Neural progenitor cell (in vitro differentiated cells): ENCODE measurements at places on chromosomes 12 and 14. TPM values are rescaled to one million over a fixed set of nuclear protein-coding genes. Genes with fewer than 3 reads are reported as not detected.
A peak's percentile ranks its signal among the peaks of the same experiment; 100 is the strongest.

CD27 gene
- 0.43 TPM in 1 of 2 replicates, not detected in the other for total RNA-seq

GRCh38 chr12:53594897-53595615, 31.1 kb downstream of the ATF7 start:
- no peak overlapping the region for H3K27ac ChIP-seq
- no peaks in the 10 kb centered on the region for H3K27me3 ChIP-seq
- peaks cover 34% of the 10 kb centered on the region for H3K4me1 ChIP-seq
- H3K36me3 ChIP-seq, result no peaks in the 10 kb centered on the region

KRT6A gene
- total RNA-seq, result not detected in 2 replicates

- no peak overlapping the region for H3K4me3 ChIP-seq
- peaks cover 5% of the 10 kb centered on the region for H3K4me1 ChIP-seq
- DNase-seq, result no peak
- no peak overlapping the region for H3K27ac ChIP-seq
Observed at GRCh38 chr14:75609606-75610475, 31.4 kb downstream of the FLVCR2 start.

- no peaks in the 10 kb centered on the region for H3K27me3 ChIP-seq
- no peaks in the 10 kb centered on the region for H3K4me1 ChIP-seq
- peak; percentile 72 for DNase-seq
- no peak overlapping the region for H3K27ac ChIP-seq
Observed at GRCh38 chr12:1093166-1093751, 102.2 kb downstream of the ERC1 start.

GRCh38 chr14:99667045-99667444, 17.1 kb upstream of the CYP46A1 start:
- no peak overlapping the region for H3K27ac ChIP-seq
- DNase-seq, result no peak
- no peak overlapping the region for H3K4me3 ChIP-seq
- no peaks in the 10 kb centered on the region for H3K27me3 ChIP-seq
- no peaks in the 10 kb centered on the region for H3K36me3 ChIP-seq
- H3K4me1 ChIP-seq, result peaks cover 74% of the 10 kb centered on the region

DNA sequence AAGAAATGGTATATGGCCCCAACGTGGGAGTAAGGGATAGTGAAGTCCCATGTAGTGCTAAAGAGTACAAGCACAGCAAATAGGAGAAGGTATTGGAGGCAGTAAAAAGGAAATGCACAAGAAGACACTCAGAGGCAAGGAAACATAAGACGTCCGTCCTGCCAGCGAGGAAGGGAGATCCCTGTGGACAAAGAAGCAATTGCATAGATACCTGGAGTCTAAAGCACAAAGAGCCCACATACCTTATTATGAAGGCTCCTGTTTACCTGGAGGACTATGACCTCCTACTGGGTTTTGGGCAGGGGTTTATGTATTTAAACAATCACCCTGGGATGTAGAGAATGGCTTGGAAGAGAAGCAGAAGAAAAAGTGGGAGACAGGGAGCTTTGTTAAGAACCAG, 341.2 kb upstream of the DCN start:
- no peaks in the 10 kb centered on the region for H3K4me1 ChIP-seq
- H3K36me3 ChIP-seq, result no peaks in the 10 kb centered on the region
- no peak overlapping the region for H3K27ac ChIP-seq
- DNase-seq, result no peak

- DNase-seq, result peak; percentile 32
- H3K4me1 ChIP-seq, result peaks cover 18% of the 10 kb centered on the region
- no peaks in the 10 kb centered on the region for H3K27me3 ChIP-seq
- H3K36me3 ChIP-seq, result no peaks in the 10 kb centered on the region
- H3K27ac ChIP-seq, result no peak overlapping the region
- no peak overlapping the region for H3K4me3 ChIP-seq
Observed at GRCh38 chr14:20799456-20799891, 3.2 kb downstream of the RNASE1 start.

GRCh38 chr14:85934123-85934885, 404.4 kb downstream of the FLRT2 start:
- DNase-seq, result no peak
- H3K27ac ChIP-seq, result no peak overlapping the region
- no peaks in the 10 kb centered on the region for H3K27me3 ChIP-seq
- H3K4me3 ChIP-seq, result no peak overlapping the region
- no peaks in the 10 kb centered on the region for H3K36me3 ChIP-seq

GRCh38 chr12:5165296-5165970, 121.8 kb downstream of the KCNA5 start:
- no peaks in the 10 kb centered on the region for H3K36me3 ChIP-seq
- H3K4me3 ChIP-seq, result no peak overlapping the region
- no peak for DNase-seq
- no peak overlapping the region for H3K27ac ChIP-seq
- no peaks in the 10 kb centered on the region for H3K4me1 ChIP-seq
- H3K27me3 ChIP-seq, result no peaks in the 10 kb centered on the region

FAM186B gene
- 0.25 TPM in 1 of 2 replicates, not detected in the other for total RNA-seq

- DNase-seq, result no peak
- H3K27me3 ChIP-seq, result no peaks in the 10 kb centered on the region
- H3K36me3 ChIP-seq, result no peaks in the 10 kb centered on the region
- H3K4me3 ChIP-seq, result no peak overlapping the region
- H3K27ac ChIP-seq, result no peak overlapping the region
- no peaks in the 10 kb centered on the region for H3K4me1 ChIP-seq
Observed at GRCh38 chr12:26878661-26879119, 45.7 kb upstream of the ITPR2 start.

DNA sequence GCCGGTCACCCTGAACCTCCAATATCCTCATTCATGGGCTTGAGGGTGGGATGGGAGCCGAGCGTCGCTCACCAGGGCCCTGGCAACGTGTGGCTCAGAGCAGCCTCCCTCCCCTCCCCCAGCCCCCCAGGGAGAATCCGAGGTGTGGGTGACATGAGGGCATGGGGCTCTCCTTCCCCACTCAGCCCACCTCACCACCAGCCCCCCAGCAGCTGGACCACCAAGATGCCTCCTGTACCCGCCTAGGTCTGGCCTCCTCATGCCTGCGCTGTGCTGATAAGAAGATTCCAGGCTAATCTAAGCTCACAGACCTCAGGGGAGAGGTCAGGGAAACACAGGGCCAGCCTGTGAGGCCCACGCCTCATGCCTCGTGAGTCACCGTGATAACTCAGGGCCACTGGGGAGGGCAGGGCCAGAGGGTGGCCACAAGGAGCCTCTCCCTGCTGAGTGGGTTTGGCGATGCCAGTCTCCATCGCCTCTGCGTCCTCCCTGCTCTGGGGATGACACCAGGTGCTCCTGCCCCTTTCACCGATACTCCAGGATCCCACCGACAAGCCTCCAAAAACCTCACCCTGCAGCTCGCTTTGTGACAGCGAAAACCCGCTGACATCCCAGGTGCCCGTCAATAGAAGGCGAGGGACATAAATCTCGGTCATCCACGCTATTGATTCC, 56.9 kb downstream of the TESC start:
- H3K27ac ChIP-seq, result no peak overlapping the region
- DNase-seq, result no peak
- H3K27me3 ChIP-seq, result no peaks in the 10 kb centered on the region
- H3K4me1 ChIP-seq, result peaks cover 16% of the 10 kb centered on the region

TMEM132C gene
- total RNA-seq, result 3.9 and 5.1 TPM in 2 replicates

KCNH3 gene
- total RNA-seq, result 0.19 TPM in 1 of 2 replicates, not detected in the other

GRCh38 chr12:22046090-22046967, at the start of gene CMAS:
Gene CMAS (plus strand): TSS chr12:22046218. CDS start chr12:22046304, 86 bp downstream.
- H3K27me3 ChIP-seq, result no peaks in the 10 kb centered on the region
- H3K27ac ChIP-seq, result peak within 1 kb of the TSS; percentile 62
- peaks cover 7% of the 10 kb centered on the region for H3K4me1 ChIP-seq
- peak; percentile 87 for DNase-seq
- H3K4me3 ChIP-seq, result peak within 1 kb of the TSS; percentile 75
- H3K36me3 ChIP-seq, result no peaks in the 10 kb centered on the region

GRCh38 chr12:50039151-50039835, 14.0 kb upstream of the RACGAP1 start:
- peak; percentile 93 for DNase-seq
- no peak overlapping the region for H3K4me3 ChIP-seq
- no peaks in the 10 kb centered on the region for H3K36me3 ChIP-seq

CHURC1 gene
- total RNA-seq, result 24.3 and 59.8 TPM in 2 replicates

DNA sequence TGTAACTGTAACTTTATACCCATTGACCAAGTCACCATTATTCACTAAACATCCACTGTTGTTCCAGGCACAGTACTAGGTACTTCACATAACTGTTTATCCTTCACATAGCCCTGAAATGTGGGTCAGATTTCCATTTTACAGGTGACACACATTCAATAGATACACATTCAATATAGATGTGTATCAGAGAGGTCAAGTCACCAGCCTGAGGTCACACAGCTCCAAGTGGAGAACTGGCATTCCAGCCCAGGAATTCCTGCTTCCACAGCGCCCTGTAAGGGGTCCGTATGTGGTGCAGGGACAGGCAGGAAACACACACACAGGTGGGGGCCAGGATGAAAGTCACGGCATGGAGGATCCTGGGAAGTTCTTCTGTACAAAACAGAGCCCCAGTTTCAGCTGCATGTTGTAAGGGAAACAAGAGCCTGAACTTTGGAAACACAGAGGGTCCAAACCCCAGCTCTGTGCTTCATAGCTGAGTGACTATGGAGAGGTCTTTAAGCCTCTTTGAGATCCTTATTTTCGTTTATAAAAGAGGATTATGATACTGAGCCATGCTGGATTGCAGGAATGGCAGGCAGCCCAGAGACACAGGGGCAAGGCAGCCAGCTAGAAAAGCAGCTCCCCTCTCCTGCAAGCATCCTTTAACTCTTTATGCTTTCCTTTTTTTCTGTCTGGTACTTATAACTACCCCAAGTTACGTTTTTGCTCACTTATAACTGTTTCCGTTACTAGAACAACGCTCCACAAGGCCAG, 50.3 kb upstream of the DICER1 start:
- H3K27me3 ChIP-seq, result no peaks in the 10 kb centered on the region
- DNase-seq, result no peak
- no peaks in the 10 kb centered on the region for H3K4me1 ChIP-seq
- no peak overlapping the region for H3K4me3 ChIP-seq
- no peaks in the 10 kb centered on the region for H3K36me3 ChIP-seq

GRCh38 chr14:75156901-75157300, 19.5 kb downstream of the TMED10 start:
- peaks cover 5% of the 10 kb centered on the region for H3K4me1 ChIP-seq
- no peaks in the 10 kb centered on the region for H3K36me3 ChIP-seq
- DNase-seq, result no peak
- no peak overlapping the region for H3K27ac ChIP-seq
- no peak overlapping the region for H3K4me3 ChIP-seq
- H3K27me3 ChIP-seq, result no peaks in the 10 kb centered on the region

DNA sequence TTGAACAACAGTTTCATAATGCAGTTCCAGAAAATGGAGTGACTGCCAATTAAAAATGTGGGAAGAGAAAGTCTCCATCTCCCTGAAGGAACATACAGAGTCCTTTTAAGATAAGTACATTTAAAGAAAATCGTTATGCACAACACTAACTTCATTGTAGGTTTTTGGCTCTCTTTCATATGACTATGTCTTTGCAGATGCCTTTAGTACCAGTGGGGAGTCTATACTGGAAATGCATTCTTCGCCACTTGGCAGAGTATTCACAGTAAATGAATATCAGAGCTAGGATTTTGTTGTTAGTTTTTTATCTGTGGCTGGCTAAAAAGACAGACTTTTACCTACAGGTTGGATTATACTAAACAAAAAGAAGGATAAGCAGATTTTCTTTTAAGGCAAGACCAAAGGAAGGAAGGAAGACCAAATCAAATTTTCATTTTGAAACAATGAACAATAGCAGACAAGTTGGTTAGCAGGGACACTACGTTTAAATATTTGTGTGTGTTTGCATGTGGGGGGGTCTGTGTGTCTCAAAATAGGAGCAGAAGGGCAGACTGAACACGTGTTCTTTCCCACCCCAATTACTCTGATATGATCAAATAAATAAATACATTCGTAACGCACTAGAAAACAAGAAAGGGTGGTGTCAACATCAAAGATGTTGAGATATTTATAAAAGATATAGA, 124.5 kb downstream of the BTG1 start:
- no peaks in the 10 kb centered on the region for H3K36me3 ChIP-seq
- H3K27ac ChIP-seq, result no peak overlapping the region
- peaks cover 14% of the 10 kb centered on the region for H3K4me1 ChIP-seq
- no peaks in the 10 kb centered on the region for H3K27me3 ChIP-seq

TAS2R13 gene
- total RNA-seq, result 2.0 and 2.4 TPM in 2 replicates

NABP2 gene
- 27.9 and 40.9 TPM in 2 replicates for total RNA-seq

- H3K36me3 ChIP-seq, result no peaks in the 10 kb centered on the region
- peaks cover 23% of the 10 kb centered on the region for H3K4me1 ChIP-seq
- no peak for DNase-seq
- H3K27me3 ChIP-seq, result no peaks in the 10 kb centered on the region
- H3K4me3 ChIP-seq, result no peak overlapping the region
Observed at GRCh38 chr12:24421759-24422158, 472.3 kb upstream of the SOX5 start.

DNA sequence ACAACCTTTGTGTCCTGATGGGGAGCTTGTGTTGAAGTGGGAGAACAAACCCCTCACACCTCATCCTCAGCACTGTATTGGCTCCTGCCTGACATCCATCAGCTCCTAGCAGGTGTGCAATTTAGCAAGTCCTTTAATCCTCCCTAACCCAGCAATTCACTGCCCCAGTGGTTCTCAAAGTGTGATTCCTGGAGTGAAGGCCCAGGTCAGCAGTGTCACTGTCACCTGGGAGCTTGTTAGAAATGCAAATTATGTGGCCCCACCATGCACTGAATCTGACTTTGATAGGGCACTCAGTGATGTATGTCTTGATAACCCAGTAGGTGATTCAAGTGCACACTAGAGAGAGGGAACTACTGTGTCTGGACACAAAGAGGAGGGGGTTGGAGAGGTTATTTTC, 133.6 kb downstream of the FGD4 start:
- DNase-seq, result peak; percentile 16
- H3K36me3 ChIP-seq, result no peaks in the 10 kb centered on the region
- no peak overlapping the region for H3K4me3 ChIP-seq
- H3K27me3 ChIP-seq, result no peaks in the 10 kb centered on the region
- H3K4me1 ChIP-seq, result peaks cover 27% of the 10 kb centered on the region
